NCI-H2081 treated with DMSO at 0.1 percent for 48 hours (cell line): ENCODE measurements at places on chromosomes 12 and 14.

DNA sequence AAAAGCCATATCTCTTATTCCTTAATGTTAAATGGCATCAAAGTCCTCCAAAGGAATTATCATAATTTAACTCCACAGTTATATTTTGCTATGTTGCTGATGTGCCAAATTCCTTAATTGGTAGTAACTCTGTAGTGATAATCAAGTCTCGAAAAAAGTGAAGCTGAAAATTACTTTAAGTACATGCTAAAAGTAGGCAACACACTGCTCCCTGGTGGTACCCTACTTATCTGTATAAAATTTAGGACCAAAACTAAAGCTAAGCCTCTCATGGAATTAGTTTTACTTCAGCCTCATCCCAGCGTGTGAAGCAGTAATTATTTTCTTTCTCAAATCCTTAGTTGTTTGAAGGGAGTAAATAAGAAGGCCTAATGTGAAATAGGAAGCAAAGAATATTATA lies 132.8 kb downstream of the TTLL5 start:
- no peak for DNase-seq

GRCh38 chr12:110689281-110690126 lies 589 bp upstream of the HVCN1 start:
- DNase-seq: no peak

- DNase-seq: no peak
Measured at GRCh38 chr14:101929946-101930345, 34.4 kb upstream of the DYNC1H1 start.

DNA sequence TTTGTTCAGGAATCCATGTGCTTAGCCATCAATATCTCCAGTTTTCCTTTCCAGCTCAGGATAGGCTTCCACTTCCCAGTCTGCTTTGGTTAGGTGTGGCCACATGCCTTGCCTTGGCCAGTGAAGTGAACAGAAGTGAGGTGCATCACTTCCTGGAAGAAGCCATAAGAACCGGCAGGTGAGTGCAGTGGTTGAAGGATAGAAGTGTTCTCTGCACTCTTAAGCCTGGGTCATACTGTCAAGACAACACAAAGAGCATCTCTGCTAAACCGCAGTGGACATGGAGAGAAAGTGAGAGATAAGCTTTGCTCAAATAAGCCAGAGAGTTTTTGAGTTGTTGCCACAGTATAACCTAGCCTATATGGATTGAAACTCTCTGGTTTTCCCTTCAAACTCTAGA lies 11.4 kb downstream of the GNG2 start:
- DNase-seq: no peak

DNA sequence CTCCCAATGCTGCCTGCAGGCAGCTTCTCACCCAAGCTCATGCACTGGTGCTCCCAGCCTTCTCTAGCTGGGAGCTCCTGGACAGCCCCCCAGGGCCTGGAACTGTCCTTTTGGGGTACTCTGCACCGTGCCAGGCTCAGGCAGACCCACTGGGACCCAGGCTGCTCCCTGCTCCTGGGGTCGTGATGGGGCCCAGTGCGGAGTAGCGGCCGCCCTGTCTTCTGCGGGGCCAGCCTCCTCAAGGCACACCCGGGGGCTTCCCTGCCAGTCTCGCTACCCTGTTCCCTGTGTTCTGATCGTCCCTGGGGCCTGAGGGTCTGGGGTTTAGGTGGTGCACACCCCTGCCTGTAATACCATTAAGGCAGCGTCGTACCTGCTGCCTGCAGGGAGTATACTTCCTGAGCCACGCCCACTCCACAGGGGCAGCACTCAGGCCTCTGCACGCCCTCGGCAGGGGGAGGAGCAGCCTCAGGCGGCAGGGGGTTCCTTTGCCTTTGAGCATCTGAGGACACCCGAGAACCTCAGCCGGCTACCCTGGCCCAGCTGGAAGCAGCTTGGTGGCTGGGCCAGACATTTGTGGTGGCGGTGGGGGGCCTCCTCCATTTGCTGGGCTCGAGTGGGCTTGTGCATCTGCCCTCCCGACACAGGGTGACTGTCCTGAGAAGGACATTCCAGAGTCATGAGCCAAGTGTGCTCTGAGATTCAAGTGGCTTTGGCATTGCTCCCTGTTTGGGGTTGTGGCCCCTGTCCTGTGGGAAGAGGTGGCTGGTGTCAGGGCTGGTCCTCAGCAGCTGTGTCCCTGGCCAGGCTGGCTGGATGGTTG lies 9.2 kb upstream of the CRIP2 start:
- no peak for DNase-seq

GRCh38 chr12:130754234-130754901 lies 38.3 kb upstream of the RIMBP2 start:
- no peak for DNase-seq

GRCh38 chr12:110023059-110023980 lies 24.1 kb downstream of the ANKRD13A start:
- DNase-seq: no peak

DNA sequence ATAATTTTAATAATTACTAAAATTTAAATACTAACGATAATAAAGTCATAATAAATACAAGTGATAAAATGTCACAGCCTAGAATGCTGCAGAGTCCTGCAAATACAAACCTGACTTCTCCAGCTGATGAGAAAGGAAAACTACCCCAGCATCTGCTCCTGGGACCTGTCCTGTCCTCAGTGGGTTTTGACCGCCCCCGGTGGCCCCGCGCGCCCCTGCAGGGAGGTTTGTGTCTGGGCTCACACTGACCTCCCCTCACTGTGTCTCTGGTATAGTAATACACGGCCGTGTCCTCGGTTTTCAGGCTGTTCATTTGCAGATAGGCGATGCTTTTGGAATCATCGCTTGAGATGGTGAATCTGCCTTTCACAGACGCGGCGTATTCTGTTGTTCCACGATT lies 1139.4 kb downstream of the TMEM121 start:
- DNase-seq: no peak

GRCh38 chr14:85252011-85252410 lies 277.9 kb upstream of the FLRT2 start:
- DNase-seq: no peak

GRCh38 chr12:19597167-19598026 lies 158.1 kb downstream of the AEBP2 start:
- DNase-seq: no peak

DNA sequence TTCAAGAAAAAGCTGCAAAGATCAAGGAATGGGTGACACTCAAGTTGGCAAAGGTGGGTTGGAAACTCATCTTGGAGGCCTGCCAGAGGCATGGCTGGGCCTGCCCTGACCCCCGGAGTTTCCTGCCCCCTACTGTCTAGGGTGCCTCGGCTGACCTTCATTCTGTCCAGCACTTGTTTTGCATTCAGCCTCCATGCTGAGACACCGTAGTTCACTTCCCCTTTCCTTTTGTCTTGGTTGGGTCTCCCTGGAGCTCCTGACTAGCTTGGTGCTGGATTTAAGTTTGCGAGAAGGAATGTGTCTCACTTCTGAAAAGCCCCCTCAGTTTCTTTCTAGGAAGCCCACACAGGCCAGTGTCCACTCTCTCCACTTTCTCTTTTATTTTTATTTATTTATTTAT lies 26.5 kb downstream of the PLEKHH1 start:
- no peak for DNase-seq

GRCh38 chr12:41013881-41014642 lies 174.1 kb upstream of the PDZRN4 start:
- no peak for DNase-seq

DNA sequence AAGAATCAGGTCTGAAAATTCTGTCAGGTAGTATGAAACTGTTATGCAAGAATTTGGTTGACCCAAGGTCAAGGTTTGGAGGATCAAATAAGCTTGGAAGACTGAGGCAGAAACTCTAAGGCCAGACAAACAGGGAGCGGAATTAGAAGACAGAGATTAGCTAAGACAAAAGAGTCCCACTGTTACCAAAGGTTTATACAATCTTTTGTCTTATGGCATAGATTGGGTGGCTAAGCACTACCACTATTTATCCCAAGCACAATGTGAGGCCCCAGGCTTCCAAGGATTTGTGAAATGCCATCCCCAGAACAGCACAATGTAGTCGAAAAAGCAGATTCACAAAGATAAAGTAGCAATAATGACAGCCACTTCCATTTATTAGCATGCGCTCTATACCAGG lies 311.2 kb downstream of the SEC23A start:
- no peak for DNase-seq

DNA sequence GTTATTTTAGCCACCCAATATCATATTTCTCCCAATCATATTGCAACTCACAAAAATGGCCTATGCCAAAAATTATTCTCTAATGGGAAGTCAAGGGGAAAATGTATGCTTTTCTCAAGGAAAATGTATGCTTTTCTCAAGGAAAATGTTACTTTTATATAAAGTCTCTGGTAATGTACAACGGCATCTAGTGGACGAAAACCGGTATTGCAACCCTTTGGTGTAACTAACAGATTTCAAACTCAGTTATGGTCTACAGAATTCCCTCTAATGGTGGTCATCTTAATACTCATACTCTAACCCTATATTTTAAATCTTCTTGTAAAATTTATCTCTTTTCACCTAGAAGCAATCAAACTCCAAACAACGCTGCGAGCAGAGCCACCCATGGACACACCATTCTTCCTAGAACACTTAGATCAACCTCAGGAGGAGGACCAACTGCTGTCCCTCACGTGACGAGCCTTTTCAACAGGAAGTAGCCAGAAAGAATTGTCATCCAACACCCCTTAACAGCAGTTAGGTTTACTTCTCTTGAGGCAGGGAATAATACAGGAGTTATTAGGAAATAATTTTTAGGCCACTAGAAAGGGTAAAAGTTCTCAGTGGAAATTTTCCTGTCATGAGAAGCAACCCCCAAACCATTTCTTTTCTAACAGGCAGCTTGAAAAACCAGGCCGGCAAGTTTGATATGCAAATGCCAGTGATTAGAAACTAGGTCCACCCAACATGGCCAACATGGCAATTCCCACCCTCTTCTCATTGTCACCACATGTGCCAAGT lies 20.1 kb downstream of the APOBEC1 start:
- no peak for DNase-seq

DNA sequence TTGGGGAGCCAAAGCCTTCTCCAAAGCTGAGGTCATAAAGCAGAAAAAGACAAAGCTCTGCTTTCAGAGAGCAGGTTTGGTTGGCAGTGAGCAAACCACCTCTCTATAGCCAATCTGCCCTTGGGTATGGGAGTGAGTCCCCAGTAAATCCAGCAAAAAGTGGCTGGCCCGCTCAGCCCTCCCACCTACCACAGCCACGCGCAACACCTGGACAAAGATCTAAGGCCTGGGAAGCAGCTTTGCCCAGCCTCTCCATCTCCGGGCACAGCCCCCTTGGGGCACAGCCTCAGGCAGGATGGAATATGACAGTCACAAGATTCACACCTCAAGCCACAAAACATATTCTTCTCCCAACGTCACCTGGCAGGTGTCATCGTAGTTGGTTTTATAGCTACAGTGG lies 211.7 kb upstream of the EEA1 start:
- DNase-seq: no peak

DNA sequence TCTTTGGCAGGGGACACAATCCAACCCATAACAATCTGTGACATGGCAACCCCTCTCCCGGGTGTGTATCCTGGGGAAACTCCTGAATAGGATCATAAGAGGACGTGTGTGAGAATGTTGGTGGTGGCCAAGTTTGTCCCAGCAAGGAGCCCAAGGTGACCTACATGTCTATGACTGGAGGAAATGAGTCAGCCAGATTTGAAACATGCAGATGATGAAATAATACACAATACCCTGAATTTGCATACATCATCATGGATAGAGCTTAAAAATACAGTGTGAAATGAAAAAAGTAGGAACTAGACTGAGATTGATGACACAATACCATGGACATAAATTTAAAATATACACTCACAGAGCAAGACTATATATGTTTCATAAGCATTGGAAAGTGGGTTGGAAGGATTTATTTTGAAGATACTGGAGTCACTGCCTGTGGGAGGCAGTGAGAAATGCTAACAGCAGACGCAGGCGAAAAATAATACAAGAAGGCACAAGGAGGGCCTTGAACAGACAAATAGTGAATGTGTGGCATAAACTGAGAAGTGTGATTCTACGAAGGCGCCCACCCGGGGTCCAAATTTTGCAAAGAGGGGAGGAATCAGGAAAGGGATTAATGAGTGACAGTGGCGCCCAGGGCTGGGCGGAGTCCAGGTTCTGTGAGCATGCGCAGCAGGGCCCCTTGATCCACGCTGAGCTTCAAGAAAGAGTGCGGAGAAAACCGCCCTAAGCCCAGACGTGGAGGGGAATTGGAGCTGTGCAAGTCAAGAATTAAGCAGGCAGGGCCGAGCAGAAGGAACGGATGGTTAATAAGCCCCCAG lies 7.0 kb upstream of the MAP1LC3B2 start:
- no peak for DNase-seq

- DNase-seq: no peak
Measured at GRCh38 chr12:124434354-124434753, 133.1 kb downstream of the NCOR2 start.

GRCh38 chr14:96683562-96684289 lies 113.5 kb upstream of the VRK1 start:
- DNase-seq: no peak

GRCh38 chr12:68482660-68483059 lies 128.0 kb upstream of the RAP1B start:
- no peak for DNase-seq

DNA sequence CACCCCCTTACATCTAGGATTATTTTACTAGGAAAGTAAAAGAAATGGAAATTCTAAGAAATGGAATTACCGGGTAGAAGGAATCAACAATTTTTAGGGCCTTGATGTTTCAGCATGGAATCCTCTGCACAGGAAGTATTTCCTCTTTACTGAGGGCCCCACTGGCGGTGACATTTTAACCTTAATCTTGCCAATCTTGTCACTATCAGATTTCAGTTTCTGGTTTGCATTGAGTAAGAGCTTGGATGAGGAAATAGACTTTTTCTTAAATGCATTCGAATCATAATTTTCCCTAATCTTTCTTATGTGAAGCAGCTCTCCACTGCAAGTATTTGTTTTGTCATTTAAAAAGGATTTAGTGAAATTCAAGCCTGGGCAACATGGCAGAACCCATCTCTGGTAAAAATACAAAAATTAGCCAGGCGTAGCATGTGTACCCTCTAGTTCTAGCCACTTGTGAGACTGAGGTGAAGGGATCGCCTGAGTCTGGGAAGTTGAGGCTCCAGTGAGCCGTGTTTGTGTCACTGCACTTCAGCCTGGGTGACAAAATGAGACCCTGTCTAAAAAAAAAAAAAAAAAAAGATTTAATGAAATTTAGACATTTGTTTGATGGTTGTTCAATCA lies 40.7 kb downstream of the TPCN1 start:
- no peak for DNase-seq

- no peak for DNase-seq
Measured at GRCh38 chr12:17809206-17809605, 280.8 kb downstream of the RERGL start.
